ENCODE measurements at places on chromosomes 4 and X.

GRCh38 chr4:6128221-6128850 is 72.0 kb downstream of the JAKMIP1 start:
- DNase-seq = no peak

DNA sequence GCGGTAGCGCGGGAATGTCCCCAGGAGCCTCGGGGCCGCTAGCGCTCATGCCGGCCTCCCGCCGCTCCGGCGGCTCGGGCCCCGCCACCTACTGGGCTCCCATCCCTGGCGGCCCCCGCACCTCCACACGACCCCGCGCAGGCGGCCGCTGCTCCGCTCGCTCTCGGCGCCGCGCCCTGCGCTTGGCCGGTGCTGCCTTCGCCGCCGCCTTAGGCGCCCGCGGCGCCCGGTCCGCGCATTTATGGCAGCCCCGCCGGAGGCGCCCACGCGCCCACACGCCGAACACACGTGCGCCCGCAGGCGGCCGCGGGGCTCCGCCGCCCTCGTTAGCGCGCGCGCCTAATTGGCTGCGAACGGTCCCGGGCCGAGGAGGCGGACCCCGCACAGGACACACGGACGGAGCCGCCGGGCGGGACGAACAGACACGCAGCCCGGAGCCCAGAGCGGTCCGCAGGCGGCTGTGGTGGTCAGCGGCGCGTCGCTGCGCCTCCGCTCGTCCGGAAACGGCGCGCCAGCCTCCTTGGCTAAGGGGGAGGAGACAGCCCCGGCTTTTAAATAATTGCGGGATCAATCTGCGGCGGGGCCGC is at the start of gene NKX1-1:
Gene NKX1-1, minus strand, starts transcription at position 49 of the 587 bp plus-strand sequence. Its CDS starts 0 bp downstream, at position 49.
- no peak for DNase-seq

DNA sequence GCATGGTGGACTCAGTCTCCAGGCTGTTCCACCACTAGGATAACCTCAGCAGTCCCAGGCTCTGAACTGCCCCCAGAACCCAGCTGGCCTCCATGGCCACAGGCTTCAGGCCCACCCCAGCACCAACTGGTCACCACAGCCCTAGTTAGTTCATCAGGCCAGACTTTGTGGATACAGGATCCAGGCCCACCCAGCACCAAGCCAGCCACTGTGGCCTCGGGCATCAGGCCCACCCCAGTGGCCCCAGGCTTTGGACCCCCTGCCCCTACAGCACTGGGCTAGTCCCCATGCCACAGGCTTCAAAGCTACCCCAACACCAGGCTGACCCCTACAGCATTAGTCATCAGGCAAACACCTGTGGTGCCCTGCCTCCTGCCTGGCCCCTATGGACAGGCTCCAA is 50.0 kb downstream of the ZCCHC13 start:
- no peak for DNase-seq

DNA sequence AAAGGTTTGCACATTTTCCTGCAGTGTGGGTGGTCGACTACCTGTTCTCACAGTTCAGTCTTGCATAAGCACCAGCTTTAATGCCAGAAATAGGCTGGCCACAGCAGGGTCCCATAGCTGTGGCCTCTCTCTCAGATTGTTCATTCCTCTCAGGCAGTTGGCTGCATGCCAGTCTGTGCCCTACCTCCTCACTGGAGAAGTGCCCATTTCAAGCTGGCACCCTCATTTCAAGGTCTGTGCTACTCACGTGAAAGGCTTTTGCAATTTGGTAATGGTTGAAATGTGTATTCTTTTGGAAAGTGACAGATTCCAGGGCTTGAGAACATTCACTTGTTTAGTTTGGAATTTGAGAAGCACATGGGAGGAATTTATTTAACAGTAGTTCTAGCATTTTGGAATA is 28.9 kb upstream of the MTMR1 start:
- DNase-seq = no peak

DNA sequence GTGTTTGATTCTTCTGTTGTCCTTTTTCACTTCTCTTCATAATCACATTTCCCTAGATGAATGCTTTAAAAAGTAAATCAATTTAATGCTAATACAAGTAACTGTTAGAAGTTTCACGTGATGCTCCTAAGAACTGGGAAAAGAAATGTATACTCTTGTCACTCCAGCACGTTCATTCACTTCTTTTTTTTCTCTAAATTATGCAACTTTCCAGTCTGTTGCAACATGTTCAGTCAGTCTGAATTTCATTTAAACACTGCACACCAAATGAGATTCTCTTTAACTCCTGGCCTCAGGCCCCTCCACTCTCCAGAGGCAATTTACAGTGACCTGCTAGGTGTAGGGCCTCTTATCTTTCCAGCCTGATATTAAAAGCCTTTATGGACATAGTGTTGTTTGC is 321.9 kb downstream of the HS3ST1 start:
- no peak for DNase-seq

- DNase-seq = no peak
These were observed 15.8 kb upstream of the DHRSX start for GRCh38 chrX:2516623-2517022.

DNA sequence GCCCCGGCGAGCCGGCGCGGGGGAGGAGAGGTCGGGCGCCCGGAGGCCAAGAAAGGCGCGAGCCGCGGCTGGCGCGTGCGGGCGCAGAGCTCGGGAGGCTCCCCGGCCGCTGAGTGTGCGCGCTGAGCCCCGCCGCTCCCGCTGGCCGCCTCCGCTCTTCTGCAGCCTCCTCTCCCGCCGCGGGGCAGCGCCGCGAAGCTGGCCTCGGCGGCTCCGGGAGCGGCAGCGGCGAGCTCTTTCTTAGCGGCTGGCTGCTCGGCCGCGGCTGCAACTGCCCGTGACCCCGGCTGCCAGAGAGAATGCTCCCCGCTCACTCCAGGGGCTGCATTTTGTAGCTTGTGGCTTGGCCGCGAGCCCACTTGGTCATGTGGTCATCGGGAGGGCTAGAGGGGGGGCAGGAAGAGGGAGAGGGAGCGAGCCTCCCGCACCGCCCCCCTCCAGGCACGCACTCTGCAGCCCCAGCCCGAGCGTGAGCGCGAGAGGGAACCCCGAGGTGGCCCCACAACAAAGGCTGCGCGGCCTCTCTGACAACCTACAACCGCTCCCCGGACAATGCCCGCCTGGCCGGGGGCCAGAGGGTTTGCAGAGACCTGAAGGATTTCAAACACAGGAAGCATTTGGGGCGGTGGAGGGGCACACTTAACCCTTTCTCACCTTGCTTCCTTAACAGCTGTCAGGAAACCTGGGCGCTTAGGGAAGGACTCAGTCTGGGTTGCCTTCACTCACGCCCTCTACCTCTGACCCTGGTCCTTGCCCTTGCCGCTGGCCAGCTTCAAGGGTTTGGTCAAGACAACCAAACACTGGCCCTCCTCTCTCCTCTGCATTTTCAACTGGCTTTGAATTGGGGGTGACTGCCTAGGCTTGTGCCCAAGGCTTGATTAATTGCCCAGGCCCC is at the start of gene APLN:
Gene APLN, minus strand, starts transcription at position 305 of the 895 bp plus-strand sequence. CDS start 326 bp downstream, outside the sequence.
- DNase-seq = no peak

DNA sequence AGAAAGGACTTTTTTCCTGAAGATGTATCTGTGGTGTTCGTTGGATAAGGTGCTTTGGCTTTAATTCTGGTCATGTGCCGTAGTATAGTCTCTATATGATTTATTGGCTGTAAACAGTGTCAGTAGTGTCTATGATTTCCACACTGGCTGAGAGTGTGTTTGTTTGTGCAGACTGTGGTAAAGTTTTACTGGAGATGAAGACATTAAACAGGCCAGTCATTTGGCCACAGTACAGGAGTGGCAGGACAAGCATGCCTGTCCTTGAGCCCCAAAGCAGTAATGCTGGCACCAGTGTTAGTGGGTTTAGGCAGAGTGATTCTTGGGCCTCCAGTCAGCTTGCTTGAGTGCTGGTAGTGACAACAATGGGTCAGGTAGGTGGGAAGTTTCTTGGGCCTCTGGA is 1023.9 kb upstream of the GRID2 start:
- DNase-seq = no peak

DNA sequence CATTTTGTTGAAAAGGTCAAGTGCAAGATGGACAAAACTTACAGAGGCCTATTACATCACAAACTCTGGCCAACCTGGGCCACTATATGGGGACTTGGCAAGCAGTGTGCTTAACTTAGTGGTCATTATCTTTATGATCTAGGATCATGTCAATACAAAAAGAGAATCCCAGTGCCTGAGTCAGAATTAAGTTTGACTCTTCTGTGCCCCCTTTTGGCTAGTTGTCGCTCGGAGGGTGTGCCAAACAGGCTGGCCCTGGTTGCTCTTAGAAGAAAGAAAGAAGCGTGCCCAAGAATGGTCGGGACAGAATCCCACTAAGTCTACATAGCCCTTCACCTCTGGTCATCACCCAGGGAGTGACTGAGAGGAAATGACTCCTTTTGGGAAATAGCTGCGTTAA is 100.1 kb downstream of the EIF4E start:
- DNase-seq = peak; percentile 7

- DNase-seq = no peak
These were observed 2.3 kb downstream of the CLCN4 start for GRCh38 chrX:10159145-10159468.

- DNase-seq = no peak
These were observed 75.7 kb downstream of the GPR82 start for GRCh38 chrX:41799661-41800060.

DNA sequence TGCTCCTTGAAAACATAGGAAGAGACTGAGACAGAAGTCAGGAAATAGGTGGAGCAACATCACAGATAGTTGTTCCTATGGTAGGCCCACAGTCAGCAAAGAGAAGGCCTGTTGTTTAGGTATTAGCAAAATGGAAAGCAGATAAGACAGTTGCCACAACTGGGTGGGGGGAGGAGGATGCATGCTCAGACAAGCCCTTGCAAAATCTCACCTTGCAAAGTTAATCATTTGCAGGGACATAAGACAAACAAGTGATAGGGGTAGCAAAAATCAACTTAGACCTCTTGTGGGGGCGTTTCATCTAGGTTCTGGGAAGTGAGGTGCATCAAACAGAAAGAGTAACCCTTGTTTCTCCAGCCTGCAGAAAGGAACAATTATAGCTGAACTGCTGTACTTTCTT is 30.7 kb downstream of the SERPINA7 start:
- DNase-seq = no peak

GRCh38 chrX:152155766-152156310 is 17.5 kb upstream of the MAGEA10 start:
- no peak for DNase-seq

DNA sequence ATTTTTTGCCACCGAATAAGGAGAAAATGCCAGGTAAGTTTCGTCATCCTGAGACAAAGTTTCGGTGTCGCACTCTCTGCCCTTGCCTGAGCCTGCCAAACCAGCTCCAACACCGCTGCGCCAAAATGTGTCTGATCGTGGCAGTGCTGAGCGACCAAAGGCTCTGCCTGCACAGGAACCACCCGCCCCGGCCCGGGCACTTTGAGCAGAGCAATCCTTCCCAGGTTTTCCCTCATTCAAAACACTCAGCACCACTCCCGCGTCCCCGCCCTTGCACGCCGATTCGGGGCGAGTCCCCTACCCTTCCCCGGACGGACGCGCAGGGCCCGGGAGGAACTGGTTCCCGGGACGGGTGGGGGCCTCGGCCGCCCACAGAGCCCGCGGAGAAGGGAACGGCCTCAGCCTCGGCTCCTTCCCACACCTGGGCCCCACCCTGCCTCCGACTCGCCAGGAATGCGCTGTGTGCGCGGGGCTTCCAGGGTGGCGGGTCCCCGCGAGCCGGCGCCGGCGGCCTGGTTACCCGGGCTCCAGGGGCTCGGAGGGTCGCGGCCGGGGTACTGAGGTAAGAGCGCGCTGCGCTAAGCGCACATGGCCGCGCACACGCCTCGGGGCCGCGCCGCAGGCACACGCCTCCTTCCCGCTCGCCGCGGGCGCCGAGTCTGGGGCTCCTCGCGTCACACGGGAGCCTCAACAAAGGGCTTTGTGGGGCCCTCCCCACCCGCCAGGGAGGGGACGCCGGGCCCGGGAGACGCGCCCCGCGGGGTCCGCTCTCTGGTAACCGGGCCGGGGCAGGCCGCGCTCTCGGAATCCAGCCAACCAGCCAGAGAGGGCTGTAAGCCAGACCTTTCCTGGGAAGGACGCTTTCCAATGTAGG is at the start of gene C4orf36:
Gene C4orf36, minus strand, starts transcription at position 661 of the 874 bp plus-strand sequence. CDS start 902 bp downstream, outside the sequence.
- peak; percentile 28 for DNase-seq

GRCh38 chr4:52659722-52660261 is 691 bp upstream of the USP46 start:
- peak; percentile 11 for DNase-seq

DNA sequence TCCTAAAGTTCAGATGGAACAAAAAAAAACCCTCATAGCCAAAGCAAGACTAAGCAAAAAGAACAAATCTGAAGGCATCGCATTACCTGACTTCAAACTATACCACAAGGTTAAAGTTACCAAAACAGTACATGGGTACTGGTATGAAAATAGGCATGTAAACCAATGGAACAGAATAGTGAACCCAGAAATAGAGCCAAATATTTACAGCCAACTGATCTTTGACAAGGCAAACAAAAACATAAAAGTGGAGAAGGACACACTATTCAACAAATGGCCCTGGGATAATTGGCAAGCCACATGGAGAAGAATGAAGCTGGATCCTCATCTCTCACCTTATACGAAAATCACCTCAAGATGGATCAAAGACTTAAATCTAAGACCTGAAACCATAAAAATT is 44.2 kb upstream of the TMEM192 start:
- no peak for DNase-seq

DNA sequence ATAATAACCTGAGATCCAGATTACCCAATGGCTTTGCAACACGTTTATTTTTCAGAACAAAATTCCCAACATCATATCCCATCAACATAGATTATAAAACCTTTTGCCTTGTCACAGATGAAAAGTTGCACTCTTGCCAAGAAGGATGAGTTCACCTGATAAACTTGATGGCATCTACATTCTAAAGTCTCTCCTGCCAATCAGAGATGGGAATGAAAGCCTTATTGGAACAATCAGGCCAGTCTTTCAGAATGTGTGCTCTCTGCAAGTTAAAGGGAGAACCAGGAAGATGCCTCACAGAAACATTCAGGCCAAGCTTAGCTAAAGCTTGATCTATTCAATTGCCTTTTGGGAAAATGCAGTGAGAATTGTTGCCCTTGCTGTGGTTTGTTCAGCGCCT is 1.3 kb downstream of the LPAR4 start:
- DNase-seq = no peak

GRCh38 chrX:56795309-56795868 is 66.3 kb downstream of the NBDY start:
- DNase-seq = no peak

DNA sequence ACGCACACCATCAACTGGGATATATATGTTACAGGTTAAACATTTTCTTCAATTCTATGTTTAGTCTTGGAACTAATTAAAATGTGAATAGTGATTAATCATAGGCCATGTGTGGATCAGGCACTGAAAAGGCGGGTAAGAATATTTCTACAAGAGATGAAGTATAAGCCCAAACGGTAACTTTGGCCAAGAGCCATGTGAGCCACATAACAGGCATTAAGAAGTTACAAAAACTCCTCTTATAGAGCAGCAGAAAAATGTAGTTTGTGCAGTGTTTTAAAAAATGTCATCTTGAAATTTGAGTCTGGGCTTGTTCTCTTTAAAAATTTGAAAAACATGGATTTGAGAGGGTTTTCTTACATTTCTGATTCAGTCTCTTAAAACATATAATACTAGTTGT is 521.8 kb upstream of the DIPK2B start:
- no peak for DNase-seq
